Stomach (tissue), 19 donors: ENCODE measurements at places on chromosomes 7 and 10. TPM values are rescaled to one million over a fixed set of nuclear protein-coding genes. Genes with fewer than 3 reads are reported as not detected.

DNA sequence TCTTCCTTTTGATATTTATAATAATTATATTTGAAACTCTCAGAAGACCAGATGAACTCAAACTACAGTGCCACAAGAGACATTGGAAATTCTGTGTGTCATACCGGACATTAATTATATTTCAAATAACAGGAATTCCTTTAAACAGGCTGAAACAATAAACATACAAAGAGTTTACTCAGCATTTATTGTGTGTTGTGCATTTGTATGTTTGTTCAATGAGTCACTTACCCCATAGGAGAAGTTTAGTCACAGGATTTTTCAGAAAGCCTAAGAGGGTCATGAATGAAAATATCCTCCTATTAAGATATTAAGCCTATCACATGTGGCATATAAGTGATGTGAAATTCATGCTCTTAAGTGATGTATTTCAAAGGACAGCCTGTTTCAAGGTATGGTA, 566.8 kb downstream of the CNTNAP2 start:
- DNase-seq, result no peak

The FAM24B gene
- total RNA-seq, result 4.5 TPM

DNA sequence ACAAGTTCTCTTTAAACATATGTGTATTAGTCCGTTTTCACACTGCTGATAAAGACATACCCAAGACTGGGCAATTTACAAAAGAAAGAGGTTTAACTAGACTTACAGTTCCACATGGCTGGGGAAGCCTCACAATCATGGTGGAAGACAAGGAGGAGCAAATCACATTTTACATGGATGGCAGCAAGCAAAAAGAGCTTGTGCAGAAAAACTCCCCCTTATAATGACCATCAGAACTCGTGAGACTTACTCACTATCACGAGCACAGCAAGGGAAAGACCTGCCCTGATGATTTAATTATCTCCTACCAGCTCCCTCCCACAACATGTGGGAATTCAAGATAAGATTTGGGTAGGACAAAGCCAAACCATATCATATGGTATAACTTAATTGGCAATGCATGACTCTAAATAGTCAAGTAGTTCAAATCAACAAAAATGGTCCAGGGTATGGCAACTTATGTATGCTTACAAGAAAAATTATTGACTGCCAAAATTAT, 34.1 kb upstream of the TMEM243 start:
- DNase-seq, result no peak

The PCBD1 gene
- total RNA-seq, result 59.4 TPM

The UCN3 gene
- total RNA-seq, result not detected

The SND1 gene
- 799 TPM for total RNA-seq

GRCh38 chr10:609868-610545, 79.5 kb downstream of the DIP2C start:
- DNase-seq, result no peak

The NRG3 gene
- total RNA-seq, result 0.73 TPM

- DNase-seq, result no peak
Measured at GRCh38 chr7:22564511-22565045, 64.6 kb upstream of the STEAP1B start.

The LAMB4 gene
- not detected for total RNA-seq

- no peak for DNase-seq
Measured at GRCh38 chr10:87519582-87519981, 14.9 kb downstream of the MINPP1 start.

GRCh38 chr10:63396133-63396761, 69.5 kb downstream of the JMJD1C start:
- no peak for DNase-seq

The NMT2 gene
- total RNA-seq, result 6.1 TPM

GRCh38 chr7:102186306-102186705, 100.4 kb upstream of the SH2B2 start:
- DNase-seq, result no peak

The ITPRID1 gene
- 0.58 TPM for total RNA-seq

GRCh38 chr7:28768577-28769147, 189.5 kb downstream of the TRIL start:
- no peak for DNase-seq

GRCh38 chr10:62185919-62186692, 82.5 kb downstream of the RTKN2 start:
- DNase-seq, result peak; percentile 30

- no peak for DNase-seq
Measured at GRCh38 chr10:12510501-12510941, 161.2 kb downstream of the CAMK1D start.

The AGR2 gene
- 145 TPM for total RNA-seq

The MSMB gene
- total RNA-seq, result 41.6 TPM

The GPR26 gene
- total RNA-seq, result not detected

GRCh38 chr7:107744345-107744750, 406 bp downstream of the CBLL1 start:
- DNase-seq, result no peak

- DNase-seq, result no peak
Measured at GRCh38 chr10:75538144-75538543, 106.7 kb downstream of the LRMDA start.

- peak; percentile 33 for DNase-seq
Measured at GRCh38 chr10:116183733-116184511, 89.1 kb downstream of the GFRA1 start.

DNA sequence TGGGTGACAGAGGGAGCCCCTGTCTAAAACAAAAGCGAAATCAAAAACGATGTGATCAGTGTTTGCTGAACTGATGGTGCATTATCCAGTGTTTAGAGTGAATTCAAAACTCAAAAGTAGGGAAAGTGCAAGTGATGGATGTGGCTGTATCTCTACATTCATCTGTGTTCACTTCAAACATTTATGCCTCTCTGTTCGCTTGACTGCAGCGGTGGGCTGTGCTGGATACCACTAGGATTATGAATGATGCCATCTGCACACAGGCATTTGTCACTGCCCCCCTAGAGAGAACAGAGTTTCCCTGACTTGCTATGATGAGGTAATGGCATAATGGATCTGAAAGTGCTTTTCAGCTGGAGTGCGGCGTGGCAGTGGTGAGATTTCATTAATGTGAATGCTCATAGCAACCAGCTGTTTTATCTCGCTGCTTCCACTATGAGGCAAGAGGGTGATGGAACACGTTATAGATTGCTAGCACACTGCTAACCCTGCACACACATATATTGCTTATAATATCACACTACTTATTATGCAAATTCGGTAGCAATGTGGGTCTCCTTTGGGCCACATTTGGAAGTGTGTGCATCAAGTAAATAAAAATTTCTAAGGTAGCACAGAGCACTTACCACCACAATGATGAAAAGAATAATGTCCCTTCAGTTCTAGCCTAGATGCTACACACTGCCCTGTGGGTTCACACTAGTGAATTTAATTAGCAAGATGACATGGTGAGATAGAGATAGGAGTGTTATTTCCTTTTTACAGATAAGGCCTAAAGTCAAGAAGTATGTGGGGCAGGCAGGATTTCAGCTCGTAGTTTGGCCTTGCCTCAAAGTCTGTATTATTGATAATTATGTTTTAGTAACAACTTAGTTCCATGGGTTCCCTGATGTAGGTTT, 164.7 kb downstream of the CAMK1D start:
- peak; percentile 63 for DNase-seq

DNA sequence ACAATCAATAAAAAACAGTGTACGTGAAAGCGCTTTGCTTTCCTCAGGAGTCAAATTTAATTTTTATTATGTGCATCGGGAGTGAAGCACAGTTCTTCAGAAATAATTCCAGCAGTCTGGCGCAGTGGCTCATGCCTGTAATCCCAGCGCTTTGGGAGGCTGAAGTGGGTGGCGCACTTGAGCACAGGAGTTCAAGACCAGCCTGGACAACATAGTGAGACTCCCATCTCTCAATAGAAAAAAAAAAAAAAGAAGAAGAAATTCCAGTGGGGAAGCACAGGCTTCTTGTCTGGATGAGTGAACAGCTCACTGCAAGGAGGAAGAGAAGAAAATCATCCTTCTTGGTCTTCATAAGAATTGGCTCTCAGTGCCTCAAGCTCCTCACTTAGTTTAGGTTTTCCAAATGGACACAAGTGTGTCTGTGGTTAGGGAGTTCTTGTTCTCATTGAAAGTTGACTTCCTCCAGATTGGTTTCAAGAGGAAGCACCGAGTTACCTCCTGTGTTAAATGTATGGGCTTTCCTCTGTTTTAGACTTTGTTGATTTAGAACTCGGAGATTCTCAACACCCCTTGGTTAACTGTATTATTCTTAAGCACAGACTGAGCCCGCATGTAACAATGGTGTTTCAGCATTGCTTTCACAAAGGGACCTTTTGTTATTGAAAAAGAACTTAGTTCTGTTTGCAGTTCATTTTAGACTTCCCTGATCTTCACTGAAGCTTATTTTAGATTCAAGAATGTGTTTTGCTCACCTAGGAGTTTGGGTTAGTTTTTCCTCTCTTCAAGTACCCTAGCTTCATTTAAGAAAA, 28.0 kb downstream of the LMTK2 start:
- no peak for DNase-seq

DNA sequence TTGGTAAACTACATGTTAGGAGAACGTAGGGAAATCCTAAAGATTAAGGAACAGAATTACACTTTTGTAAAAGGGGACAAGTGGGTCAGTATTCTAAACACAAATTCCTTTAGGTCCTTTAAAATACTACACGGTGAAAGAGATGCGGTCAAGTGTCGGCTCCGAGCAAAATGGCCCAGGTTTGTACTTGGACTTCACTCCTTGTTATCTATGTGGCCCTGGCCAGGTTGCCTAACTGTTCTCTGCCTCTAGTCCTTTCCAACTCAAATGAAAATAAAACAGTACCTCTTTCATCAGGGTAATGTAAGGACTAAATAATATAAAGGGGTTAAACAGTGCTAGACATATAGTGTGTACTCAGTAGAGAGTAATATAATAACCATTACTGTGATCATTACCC, 344.8 kb downstream of the PARD3 start:
- DNase-seq, result no peak

- peak; percentile 9 for DNase-seq
Measured at GRCh38 chr10:129523031-129523722, 56.1 kb downstream of the MGMT start.

GRCh38 chr7:1666823-1667565, 3.1 kb upstream of the ELFN1 start:
- DNase-seq, result peak; percentile 56

DNA sequence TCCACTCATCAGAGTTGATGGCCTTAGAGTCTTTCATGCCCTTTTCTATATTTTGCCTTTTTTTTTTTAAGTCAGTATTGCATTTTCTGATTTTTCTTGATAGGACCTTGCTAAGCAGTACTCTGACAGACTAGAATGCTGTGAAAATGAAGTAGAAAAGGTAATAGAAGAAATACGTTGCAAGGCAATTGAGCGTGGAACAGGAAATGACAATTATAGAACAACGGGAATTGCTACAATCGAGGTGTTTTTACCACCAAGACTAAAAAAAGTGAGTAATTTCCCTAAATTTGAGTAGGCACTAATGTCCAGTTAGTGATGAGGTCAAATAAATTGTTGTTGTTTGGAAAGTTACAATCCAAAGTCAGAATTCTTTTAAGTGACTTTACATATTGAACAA, 7.4 kb downstream of the NUB1 start:
- no peak for DNase-seq

- DNase-seq, result peak; percentile 10
Measured at GRCh38 chr10:131207176-131207575, 104.3 kb downstream of the TCERG1L start.

The FLNC gene
- 184 TPM for total RNA-seq

The HTR5A gene
- total RNA-seq, result not detected

DNA sequence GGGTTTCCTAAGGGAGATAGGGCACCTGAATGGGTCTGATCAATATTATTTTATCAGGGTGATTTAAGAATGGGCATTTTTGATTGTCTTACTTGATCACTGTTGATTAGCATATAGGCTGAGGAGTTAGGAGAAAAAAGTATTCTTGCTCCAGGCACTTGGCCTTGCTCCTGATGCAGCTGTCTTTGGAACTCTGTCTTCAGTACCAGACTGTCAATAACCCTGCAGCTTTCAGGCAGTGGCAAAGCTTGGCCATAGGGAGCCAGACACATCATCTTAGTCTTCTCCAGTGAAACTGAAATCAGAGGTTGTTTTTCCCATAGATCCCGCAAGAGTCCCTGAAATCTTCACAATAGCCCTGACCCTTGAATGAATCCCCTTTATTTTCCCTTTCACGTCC, 47.2 kb downstream of the EXOC4 start:
- DNase-seq, result no peak

GRCh38 chr7:25117226-25118047, 7.6 kb downstream of the CYCS start:
- no peak for DNase-seq

DNA sequence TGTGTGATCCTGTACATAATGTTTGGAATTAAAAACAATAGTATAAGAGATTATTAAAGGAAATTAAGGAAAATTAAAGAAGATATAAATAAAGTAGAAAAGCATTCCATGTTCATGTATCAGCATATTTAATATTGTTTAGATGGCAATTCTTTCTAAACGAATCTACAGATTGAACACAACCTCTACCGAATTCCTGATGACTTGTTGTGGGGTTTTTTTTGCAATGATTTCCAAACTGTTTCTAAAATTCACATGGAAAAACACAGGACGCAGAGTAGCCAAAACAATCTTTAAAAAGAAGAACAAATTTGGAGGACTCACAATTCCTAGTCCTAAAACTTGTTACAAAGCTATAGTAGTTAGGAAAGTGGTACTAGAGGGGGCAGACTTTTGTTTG, 573.4 kb upstream of the IGFBP3 start:
- DNase-seq, result no peak

- no peak for DNase-seq
Measured at GRCh38 chr7:41907444-41907843, 204.6 kb upstream of the INHBA start.

DNA sequence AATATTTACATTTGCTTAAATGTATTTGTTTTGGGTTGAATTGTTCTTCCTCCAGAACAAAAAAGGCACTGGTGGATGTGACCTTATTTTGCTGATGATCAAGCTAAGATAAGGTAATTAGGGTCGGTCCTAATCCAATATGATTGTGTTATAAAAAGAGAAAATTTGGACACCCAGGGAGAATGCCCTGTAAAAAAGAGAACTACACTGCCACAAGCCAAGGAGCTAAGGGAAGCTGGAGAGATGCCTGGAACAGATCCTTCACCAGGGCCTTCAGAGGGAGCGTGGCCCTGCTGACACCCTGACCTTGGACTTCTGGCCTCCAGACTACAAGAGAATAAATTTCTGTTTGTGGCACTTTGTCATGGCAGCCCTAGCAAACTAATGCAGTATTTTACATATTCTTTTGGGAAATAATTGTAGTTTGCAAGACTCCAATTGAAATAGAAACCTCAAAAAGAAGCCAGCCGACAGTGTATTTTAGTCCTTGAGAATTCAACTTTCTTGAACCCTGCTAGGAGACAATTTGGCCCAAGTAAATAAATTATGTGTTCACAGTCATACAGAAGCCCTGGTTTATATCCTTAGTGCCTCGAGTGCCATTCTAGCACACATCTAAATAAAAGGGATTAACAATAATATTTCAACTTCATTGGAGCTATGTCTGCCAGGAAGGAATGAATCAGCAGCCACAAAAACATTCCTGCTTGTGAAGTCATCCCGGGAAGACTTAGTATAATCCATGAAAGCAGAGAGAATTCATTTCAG, 164.6 kb downstream of the PKD1L1 start:
- DNase-seq, result no peak

The CTNNA3 gene
- total RNA-seq, result 9.8 TPM

The SFTPA1 gene
- 1.2 TPM for total RNA-seq

GRCh38 chr7:28500138-28500537, 87.8 kb downstream of the CREB5 start:
- DNase-seq, result no peak

The MNX1 gene
- 7.4 TPM for total RNA-seq
